ENCODE measurements at places on chromosomes 1 and 21.

DNA sequence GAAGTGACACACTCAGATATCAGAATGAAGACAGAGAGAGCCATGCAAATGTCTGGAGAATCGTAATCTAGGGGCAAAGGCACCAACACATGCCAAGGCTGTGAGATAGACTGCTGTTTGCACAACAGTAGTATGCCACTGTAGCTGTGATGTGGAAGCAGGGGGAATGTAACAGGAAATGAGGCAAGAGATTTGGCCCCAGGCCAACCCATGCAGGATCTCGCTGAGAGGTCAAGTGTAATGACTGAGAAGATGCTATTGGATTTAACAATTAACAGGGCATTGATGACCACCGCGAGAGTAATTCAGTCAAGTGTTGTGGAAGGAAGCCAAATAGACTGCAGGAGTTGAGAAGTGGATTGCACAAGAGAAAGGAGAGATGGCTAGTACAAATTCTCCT is 107.3 kb upstream of the ST6GALNAC5 start:
- no peaks in the 10 kb centered on the region for H3K36me3 ChIP-seq
- peak; percentile 47 for DNase-seq
- H3K4me3 ChIP-seq = no peak overlapping the region
- no peak overlapping the region for H3K27ac ChIP-seq

DNA sequence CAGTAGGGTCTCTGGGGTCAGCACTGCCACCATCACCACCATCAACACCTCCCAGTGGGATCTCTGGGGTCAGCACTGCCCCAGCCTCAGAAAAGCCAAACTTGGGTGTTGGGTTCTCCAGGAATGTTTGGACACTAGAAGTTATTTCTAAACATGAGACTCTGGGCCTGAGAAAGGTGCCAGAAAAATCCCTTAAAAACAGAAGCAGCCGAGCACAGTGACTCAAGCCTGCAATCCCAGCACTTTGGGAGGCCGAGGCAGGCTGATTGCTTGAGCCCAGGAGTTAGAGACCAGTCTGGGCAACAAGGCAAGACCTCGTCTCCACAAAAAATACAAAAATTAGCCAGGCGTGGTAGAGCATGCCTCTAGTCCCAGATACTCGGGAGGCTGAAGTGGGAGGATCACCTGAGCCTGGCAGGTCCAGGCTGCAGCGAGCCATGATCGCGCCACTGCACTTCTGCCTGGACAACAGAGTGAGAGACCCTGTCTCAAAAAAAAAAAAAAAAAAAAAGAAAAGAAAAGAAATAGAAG is 470 bp downstream of the PTAFR start:
- no peaks in the 10 kb centered on the region for H3K36me3 ChIP-seq
- peak overlapping the region; percentile 69 for H3K27ac ChIP-seq
- no peak for DNase-seq
- H3K4me1 ChIP-seq = peaks cover 34% of the 10 kb centered on the region
- H3K4me3 ChIP-seq = peak overlapping the region; percentile 36

- no peaks in the 10 kb centered on the region for H3K4me1 ChIP-seq
- no peaks in the 10 kb centered on the region for H3K27me3 ChIP-seq
- no peak for DNase-seq
- H3K36me3 ChIP-seq = no peaks in the 10 kb centered on the region
- H3K4me3 ChIP-seq = no peak overlapping the region
- no peak overlapping the region for H3K27ac ChIP-seq
These were observed 70.7 kb downstream of the XCL2 start for GRCh38 chr1:168473126-168473525.

GRCh38 chr1:67169496-67169895 is 3.2 kb downstream of the IL23R start:
- H3K27ac ChIP-seq = no peak overlapping the region
- no peaks in the 10 kb centered on the region for H3K36me3 ChIP-seq
- H3K27me3 ChIP-seq = no peaks in the 10 kb centered on the region
- no peak overlapping the region for H3K4me3 ChIP-seq
- no peak for DNase-seq

- no peak for DNase-seq
- H3K4me3 ChIP-seq = no peak overlapping the region
- no peaks in the 10 kb centered on the region for H3K36me3 ChIP-seq
- peaks cover 27% of the 10 kb centered on the region for H3K4me1 ChIP-seq
- H3K27me3 ChIP-seq = peaks cover 65% of the 10 kb centered on the region
These were observed 1.7 kb upstream of the PDE9A start for GRCh38 chr21:42651515-42652401.

- DNase-seq = peak; percentile 82
- H3K36me3 ChIP-seq = peaks cover 7% of the 10 kb centered on the region
- H3K4me1 ChIP-seq = peaks cover 66% of the 10 kb centered on the region
- H3K4me3 ChIP-seq = peak overlapping the region; percentile 64
These were observed 741 bp downstream of the RGS2 start for GRCh38 chr1:192809307-192810252.

DNA sequence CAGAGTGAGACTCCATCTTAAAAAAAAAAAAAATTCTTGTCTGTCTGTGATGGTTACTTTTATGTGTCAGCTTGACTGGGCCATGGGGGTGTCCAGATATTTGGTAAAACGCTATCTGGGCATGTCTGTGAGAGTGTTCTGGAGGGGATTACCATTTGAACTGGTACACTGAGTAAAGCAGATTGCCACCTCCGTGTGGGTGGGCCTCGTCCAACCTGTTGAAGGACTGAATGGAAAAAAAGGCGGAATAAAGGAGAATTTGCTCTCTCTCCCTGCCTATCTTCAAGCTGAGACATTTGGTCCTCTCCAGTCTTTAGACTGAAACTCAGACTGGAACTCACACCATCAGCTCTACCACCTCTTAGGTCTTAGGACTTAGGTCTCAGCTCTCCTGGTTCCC is 82.8 kb downstream of the MIS18A start:
- H3K4me1 ChIP-seq = peaks cover 8% of the 10 kb centered on the region

DNA sequence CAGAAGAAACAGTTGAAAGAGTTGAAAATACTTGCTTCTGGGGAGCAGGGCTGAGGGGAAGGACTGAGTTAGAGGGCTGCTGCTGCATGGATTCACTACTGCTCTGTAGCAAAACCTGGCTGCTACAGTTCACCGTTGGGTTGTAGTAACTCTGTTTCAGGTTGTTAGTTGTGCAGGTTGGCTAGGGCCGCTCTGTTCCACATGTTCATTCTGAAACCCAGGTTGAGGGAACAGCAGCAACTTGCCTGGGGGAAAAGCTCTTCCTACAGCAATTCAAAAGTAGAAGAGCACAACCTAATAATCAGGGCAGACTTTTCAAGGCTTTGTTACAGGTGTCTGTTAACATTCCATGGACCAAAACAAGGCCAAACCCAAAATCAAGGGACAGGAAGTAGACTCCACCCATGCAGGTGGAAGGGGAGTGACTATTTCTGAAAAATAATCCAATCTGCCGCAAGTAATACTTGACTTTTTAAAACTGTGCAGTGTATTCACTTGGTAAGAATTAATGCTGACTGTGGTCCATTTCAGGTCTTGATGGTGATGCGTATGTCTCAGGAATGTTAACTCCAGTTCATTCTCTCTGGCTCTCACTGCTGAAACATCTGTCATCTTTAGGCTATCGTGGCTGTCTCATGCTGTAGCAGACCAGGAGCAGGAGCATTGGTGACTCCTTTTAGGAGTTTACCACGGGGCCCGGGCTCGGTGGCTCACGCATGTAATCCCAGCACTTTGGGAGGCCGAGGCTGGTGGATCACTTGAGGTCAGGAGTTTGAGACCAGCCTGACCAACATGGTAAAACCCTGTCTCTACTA is 5.1 kb upstream of the PARK7 start:
- no peak for DNase-seq
- no peak overlapping the region for H3K27ac ChIP-seq
- no peak overlapping the region for H3K4me3 ChIP-seq
- peaks cover 12% of the 10 kb centered on the region for H3K4me1 ChIP-seq
- H3K27me3 ChIP-seq = no peaks in the 10 kb centered on the region

DNA sequence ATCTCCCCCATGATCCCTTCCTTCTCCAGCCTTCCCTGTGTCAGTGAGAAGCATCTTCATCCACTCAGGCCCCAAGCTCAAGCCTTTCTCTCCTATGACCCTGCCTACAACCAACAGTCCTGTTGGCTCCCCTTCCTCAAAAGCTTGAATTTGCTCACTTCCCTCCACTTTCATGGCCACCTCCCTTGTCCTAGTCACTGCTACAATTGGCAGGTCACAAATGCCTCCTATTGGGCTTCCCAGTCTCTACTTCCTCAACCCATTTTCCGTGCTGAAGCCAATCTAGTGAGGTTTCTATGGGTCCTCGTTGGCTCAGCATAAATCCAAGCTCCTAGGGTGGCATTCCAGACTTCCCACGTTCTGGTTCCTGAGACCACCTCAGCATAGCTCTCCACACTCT is 40.2 kb upstream of the SLC6A9 start:
- no peak overlapping the region for H3K27ac ChIP-seq
- no peak for DNase-seq
- no peak overlapping the region for H3K4me3 ChIP-seq
- no peaks in the 10 kb centered on the region for H3K36me3 ChIP-seq
- H3K4me1 ChIP-seq = no peaks in the 10 kb centered on the region

DNA sequence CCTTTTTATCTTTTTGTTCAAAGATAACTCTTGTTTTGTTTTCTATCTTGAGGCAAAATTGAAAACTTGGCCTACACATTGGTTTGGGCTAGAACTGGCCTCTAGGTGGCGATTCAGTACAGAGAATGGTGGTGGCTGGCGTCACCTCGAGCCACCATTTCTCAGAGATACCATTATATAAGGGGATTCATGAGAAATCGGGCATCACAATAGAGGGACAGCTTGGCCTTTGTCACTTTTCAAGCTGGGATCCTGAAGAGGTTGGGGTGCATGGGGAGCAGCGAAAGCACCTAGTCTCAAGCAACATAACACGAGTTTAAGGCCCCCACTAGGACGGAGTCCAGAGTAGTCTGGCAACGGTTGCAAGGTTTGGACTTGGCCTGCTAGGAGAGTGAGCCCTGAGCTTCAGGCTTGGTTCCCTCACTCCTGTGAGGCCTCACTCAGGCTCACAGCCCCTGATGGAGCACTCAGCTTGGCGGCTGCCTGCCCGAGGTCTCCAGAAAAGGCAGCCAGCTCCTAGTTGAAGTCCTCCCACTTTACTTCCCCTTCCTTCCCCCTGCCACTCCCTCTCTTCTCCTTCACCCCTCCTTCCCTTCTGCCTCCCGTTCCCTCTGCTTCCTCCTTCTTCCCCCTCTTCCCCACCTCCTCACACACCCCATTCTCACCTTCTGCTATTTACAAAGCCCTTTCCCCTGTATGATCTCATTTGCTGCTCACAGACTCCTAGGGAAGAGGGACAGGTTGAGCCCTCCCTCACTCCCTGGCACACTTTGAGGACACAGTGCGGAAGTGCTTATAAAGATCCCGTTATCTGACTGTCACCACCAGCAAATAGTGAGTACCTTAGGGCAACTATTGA is 67.8 kb downstream of the LRIG2 start:
- H3K4me3 ChIP-seq = no peak overlapping the region
- peak; percentile 70 for DNase-seq
- H3K4me1 ChIP-seq = peaks cover 50% of the 10 kb centered on the region
- peak overlapping the region; percentile 23 for H3K27ac ChIP-seq
- H3K27me3 ChIP-seq = no peaks in the 10 kb centered on the region
- H3K36me3 ChIP-seq = no peaks in the 10 kb centered on the region

DNA sequence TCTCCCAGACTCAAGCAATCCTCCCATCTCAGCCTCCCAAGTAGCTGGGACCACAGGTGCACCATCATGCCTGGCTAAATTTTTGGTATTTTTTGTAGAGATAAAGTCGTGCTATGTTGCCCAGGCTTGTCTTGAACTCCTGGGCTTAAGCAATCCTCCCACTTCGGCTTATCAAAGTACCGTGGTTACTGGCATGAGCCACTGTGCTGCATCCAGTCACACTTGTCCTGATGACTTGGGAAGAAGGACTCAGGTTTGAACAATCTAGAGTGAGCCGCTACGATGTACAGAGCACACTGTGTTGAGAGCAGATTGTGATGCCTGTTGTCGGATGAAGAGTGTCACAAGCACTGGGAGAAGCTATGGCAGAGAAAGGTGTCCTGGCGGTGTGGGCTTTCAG is 27.2 kb downstream of the RNF187 start:
- no peak for DNase-seq
- H3K4me1 ChIP-seq = no peaks in the 10 kb centered on the region
- no peak overlapping the region for H3K27ac ChIP-seq

DNA sequence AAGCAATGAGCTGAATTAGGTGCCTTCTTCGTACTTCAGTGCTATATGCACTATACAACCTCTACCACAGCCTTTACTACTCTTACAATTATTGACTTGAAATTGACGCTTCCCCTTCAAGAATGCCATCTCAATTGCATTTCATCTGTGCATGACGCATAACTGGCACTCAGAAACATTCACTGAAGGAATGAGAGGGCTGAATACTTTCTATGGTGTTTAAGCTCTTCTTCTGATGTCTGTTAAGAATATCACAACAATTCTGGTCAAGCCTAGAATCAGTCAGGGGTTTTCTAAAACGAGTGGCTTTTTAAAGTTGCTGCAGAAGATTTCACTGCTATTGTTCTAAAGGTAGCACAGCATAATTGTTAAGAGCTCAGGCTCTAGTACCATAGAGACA is 11.5 kb downstream of the DENND1B start:
- H3K36me3 ChIP-seq = no peaks in the 10 kb centered on the region
- H3K27ac ChIP-seq = no peak overlapping the region

DNA sequence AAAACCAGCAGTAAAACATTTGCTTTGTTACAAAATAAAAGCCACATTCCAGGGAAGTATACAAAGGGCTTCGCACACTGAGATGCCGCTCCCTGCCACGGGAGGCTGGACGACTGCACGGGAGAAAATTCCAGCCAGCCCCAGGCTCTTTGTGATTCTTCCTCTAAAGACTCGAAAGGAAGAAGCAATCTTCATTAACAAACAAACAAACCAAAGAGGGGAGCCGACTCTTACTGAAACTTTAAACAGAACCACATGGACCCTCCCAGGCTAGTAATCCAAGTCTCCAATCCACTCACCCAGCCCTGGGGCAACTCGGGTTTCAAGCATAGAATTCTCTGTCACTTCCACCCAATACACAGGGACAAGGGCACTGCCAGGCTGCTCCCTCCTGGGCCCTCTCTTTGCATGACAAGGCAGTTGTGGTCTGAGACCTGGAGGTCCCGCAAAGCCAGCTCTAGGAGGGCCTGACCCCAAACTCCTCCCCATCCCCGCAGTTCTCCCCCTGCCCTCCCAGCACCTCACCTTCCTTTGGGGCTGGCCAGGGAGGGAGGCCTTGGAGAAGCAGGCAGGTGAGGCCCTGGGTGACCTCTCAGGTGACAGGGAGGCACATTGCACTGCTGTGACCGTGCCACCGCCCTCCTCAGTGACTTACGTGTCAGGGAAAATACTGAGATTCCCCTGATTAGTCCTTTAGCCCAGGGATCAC is 26.6 kb upstream of the COL18A1 start:
- H3K27ac ChIP-seq = no peak overlapping the region
- H3K27me3 ChIP-seq = peaks cover 52% of the 10 kb centered on the region
- DNase-seq = no peak
- H3K4me3 ChIP-seq = no peak overlapping the region

GRCh38 chr1:48077795-48078222 is 80.6 kb upstream of the TRABD2B start:
- peak; percentile 41 for DNase-seq
- no peaks in the 10 kb centered on the region for H3K36me3 ChIP-seq
- H3K27ac ChIP-seq = no peak overlapping the region
- no peak overlapping the region for H3K4me3 ChIP-seq

All from stomach (tissue), 19 donors.